ENCODE measurements at places on chromosomes 3 and 15. TPM values are rescaled to one million over a fixed set of nuclear protein-coding genes. Genes with fewer than 3 reads are reported as not detected.

COL6A6 gene
- not detected for total RNA-seq

BOC gene
- total RNA-seq: not detected

SPINK8 gene
- not detected for total RNA-seq

IL17RB gene
- 7.0 TPM for total RNA-seq

SLC27A2 gene
- 54.0 TPM for total RNA-seq

FGD5 gene
- not detected for total RNA-seq
